ENCODE measurements at places on chromosomes 7 and 10.

GRCh38 chr10:69878038-69878437, 76.3 kb downstream of the COL13A1 start:
- no peak for DNase-seq

GRCh38 chr7:68604541-68604940, 993.7 kb upstream of the AUTS2 start:
- no peak for DNase-seq

- no peak for DNase-seq
These were observed 5.7 kb upstream of the LCOR start for GRCh38 chr10:96826438-96826837.

DNA sequence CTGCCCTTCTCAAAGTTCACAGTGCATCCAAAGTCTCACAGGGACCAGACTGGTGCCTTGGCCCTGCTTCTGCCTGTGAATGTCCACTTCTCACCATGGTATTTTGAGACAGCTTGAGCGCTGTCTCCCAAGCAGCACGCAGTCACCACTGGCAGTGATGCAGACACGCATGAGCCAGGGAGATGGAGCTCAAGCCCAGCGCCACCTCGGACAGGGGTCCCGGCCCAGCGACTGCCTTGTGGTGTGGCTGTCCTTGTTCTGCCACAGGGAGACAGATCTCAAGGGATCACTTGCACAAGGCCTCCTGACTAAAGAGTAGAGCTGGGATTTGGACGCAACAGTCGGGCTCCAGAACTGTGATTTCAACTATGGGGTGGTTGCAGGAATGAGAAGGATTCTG, 92.6 kb upstream of the MBL2 start:
- DNase-seq: no peak

DNA sequence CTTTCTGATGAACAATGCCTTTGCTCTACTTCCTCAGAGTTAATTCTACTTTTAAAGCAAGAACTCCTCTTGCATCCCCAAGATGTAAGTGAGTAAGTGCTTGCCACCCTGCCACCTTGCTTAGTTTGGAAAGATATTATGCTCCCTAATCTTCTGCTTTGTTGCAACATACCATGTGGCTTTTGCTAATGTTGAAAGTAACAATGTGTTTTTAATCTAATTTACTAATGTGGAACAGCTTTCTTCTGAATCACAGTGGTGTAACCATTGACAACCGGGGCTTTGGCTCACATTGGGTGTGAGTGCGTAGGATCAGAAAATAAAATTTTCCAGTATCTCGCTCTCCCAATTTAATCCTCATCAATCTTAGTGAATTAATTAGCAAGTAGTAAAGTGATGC, 254.1 kb upstream of the PTER start:
- DNase-seq: no peak

DNA sequence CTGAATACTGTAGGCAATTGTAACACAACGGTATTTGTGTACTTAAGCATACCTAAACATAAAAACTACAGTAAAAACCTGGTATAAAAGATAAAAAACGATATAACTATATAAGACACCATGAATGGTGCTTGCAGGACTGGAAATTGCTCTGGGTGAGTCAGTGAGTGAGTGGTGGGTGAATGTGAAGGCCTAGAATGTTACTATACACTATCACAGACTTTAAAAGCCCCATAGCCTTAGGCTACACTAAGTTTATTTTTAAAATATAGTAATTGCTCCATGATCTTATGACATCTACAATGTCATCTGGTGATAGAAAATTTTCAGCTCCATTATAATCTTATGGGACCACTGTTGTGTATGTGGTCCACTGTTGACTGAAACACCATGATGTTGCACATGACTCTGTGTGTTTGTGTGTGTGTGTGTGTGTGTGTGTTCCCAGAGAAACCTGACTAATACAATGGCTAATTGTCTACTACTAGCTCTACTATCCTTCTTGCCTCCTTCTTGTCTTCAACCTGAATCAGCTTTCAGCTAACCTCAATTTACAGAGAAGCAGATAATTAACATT, 27.6 kb upstream of the PRPF18 start:
- DNase-seq: no peak

GRCh38 chr7:155995183-155995612, 182.9 kb upstream of the SHH start:
- DNase-seq: peak; percentile 62

GRCh38 chr7:2004841-2005725, 227.7 kb downstream of the MAD1L1 start:
- peak; percentile 45 for DNase-seq

DNA sequence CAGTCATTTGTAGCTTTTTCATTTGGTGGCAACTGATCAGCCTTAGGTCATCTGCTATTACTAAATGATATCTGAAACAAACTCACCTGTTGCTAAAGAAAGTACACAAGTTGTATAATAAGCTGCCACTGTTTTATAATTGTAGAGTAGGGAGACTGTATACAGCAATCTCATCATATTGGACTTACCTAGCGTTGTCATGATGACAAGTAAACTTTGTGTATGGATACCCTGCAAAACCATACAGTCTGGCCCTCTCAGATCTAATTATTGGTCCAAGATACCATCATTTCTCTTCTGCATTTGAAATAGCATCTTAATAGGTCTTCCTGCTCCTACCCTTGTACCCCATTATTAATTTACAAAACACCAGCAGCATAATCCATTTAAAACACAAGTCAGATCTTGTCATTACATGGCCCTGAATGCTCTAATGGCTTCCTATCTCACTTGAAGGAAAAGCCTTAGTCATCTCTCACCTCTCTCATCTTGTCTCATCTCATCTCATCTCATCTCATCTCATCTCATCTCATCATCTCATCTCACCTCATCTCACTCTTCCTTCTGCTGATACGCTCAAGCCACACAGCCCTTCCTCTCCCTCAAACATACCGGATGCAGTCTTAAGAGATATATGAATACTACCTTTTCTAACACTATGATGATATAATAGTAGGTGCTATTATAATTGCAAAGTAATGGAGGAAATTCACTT, 540.6 kb downstream of the MDFIC start:
- DNase-seq: no peak

GRCh38 chr7:29309041-29309854, 114.7 kb downstream of the CHN2 start:
- DNase-seq: no peak

DNA sequence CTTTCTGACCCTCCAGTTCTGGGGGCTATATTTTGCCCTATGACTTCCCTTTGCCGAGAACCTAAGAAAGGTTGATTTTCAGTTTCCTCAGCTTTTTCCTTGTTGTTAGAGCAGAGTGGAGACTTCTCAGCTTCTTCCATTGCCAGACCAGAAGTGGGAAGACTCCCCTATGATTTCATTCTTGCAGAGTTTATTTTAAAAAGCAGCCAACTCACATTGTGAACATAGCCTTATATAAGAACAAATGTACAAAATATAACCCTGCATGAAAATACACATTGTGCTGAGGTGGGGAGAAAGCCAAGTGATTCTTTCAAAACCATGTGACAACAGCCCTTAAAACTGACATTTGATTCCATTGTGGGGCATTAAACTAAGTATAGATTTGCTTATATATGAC, 33.8 kb upstream of the FZD8 start:
- no peak for DNase-seq

GRCh38 chr10:73848821-73849489, 25.4 kb downstream of the CAMK2G start:
- peak; percentile 96 for DNase-seq

DNA sequence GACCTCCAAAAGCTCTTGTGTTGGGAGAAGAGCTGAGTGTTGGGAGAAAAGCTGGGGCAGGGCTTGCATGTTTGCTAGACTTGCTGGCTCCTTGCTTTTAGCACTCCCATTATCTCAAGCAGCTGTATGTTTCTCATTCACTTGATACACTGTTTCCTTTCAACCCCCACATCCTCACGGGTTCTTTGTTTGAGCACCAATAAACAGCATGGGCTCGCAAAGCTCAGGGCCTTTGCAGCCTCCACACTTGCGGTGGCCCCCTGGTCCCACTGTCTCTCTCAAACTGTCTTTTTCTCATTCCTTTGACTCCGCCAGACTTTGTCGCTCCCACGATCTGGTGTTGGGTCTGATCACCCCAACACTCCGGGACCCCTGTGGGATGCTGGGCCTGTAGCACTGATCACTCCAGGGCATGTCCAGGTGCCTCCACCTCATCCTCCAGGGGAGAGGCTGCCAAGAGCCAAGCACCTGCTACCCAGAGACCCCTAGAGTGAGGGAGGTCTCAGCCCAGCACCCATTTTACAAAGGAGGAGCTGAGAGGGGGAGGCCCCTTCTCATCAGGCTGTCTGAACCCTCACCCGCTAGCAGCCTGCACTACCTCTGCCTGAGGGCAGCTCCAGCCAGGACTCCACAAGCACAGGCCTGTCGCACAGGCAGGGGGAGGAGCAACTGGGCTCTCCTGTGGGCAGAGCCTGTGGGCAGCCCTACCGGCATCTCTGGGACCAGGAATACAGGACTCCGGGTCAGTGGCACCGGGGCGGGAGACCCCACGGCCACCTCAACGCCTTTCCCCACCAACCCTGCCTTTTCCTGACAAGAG, 49.1 kb upstream of the MSMB start:
- DNase-seq: no peak

GRCh38 chr7:43729214-43729923, at the start of gene COA1:
COA1 (minus strand) TSS chr7:43729523; CDS start chr7:43648614, 80,909 bp downstream.
- DNase-seq: peak; percentile 96

GRCh38 chr10:4652111-4653010, 173.6 kb upstream of the AKR1E2 start:
- DNase-seq: no peak

- no peak for DNase-seq
These were observed 175.3 kb downstream of the RAPGEF5 start for GRCh38 chr7:22181663-22182062.

GRCh38 chr10:100148353-100149211, 37.2 kb downstream of the ERLIN1 start:
- no peak for DNase-seq

GRCh38 chr10:17003151-17003550, 126.5 kb downstream of the CUBN start:
- no peak for DNase-seq

GRCh38 chr7:92466682-92467081, 11.1 kb downstream of the ERVW-1 start:
- DNase-seq: no peak

DNA sequence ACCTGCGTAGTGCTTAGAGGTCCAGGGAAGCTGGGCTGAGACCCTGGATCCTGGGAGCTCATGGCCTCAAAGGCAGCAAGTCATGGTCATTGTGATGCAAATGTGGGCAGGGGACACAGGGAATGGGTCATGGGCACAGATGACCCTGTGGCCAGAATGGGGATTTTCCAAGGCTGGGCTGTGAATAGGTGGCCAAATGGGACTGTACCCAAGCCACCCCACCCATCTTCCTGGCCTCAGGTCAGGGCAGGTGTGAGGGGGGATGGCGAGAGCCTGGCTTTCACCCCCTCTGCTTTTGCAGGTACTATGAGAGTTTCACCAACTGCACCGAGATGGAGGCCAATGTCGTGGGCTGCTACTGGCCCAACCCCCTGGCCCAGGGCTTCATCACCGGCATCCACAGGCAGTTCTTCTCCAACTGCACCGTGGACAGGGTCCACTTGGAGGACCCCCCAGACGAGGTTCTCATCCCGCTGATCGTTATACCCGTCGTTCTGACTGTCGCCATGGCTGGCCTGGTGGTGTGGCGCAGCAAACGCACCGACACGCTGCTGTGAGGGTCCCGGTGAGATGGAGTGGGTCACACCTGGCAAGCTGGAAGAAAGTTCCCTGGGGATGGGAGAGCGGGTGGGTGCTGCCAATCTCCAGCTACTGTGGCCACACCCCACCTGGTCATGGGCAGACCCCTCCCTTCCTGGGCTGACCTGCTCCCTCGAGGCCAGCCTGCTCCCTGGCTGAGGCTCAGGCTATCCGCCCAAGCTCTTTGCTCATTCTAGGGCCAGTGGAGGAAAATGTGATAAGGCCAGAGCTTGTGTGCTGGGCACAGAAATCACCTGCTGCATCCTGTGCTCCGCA, 25.5 kb downstream of the RAMP3 start:
- DNase-seq: peak; percentile 58

DNA sequence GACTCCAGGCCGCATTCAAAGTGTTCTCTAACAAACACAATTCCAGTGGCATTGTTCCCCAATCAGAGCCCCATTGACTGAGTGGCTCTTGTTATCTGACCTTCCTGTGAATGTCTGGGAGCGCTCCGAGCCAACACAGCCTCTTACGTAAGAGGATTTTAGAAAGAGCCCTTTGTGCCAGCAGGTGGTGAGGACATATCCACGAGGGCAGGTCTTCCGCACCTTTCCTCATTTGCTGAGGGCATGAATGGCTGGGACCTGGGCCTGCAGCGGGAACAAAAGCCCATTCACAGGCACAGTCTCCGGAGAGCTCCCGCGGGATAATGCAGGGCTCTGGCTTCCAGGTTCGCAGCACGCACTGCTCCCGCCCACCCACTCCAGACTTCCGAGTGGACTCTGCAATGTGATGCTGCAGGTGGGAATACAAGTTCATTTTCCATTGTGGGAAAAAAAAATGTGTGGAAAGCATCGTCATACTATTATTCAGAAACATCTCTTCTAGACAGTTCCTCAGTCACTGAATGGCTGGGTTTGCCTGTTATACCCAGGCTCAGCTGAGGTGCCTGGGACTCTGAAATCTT, 295.0 kb upstream of the IGFBP3 start:
- DNase-seq: no peak

GRCh38 chr7:48971173-48971572, 46.8 kb downstream of the CDC14C start:
- DNase-seq: no peak

DNA sequence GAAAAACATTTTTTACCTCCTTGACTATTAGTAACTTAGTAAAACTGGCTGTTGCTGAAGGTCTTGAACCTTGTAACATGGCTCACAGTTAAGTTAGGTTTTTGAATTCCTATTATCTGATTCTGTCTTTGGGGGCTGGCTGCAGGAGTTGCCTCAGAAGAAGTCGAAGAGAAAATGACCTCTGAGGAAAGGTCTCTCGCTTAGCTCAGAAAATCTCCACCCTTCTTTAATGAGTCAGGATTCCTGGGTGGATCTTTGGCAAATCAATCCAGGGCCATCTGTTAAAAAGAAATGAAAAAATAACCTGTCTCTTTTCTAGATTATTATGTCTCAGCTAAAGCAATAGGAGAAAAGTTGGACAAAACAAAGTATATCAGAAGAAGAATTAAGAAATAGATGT, 267.8 kb upstream of the SEMA3C start:
- DNase-seq: no peak

- DNase-seq: no peak
These were observed 6.3 kb downstream of the TRPV5 start for GRCh38 chr7:142927085-142927745.

GRCh38 chr10:70889291-70889690, 926 bp upstream of the PCBD1 start:
- no peak for DNase-seq

DNA sequence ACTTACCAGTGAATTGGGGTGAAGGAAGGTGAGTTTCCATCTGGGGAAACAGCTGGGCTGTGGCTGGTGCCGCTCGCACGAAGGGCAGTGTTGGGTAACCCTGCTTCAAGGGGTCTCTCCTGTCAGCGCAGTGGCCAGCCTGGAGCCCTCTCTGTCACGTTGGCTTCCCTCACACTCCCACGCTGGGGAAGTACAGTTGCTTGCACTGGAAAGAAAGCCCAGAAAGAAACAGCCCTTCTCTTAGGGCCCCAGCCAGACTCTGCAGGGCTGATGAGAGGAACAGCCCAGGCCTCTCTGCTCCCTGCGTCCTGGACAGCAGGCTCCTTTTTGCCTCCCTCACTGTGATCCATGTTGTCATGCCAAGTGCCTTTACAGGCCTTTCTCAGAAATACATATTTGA, 40.3 kb upstream of the TRIM8 start:
- no peak for DNase-seq

GRCh38 chr7:6160191-6160623, 112.2 kb downstream of the CYTH3 start:
- DNase-seq: peak; percentile 88

- no peak for DNase-seq
These were observed 33.1 kb downstream of the PSMC2 start for GRCh38 chr7:103380395-103381191.

GRCh38 chr10:64196638-64197315, 675.6 kb downstream of the REEP3 start:
- no peak for DNase-seq

All from posterior vena cava (tissue), 2 donors.